Suprapubic skin (tissue), 4 donors: ENCODE measurements at places on chromosomes 6 and 20.

- DNase-seq = no peak
Observed at GRCh38 chr20:44407402-44408184, 52.1 kb downstream of the HNF4A start.

GRCh38 chr6:29593199-29593855, 8.4 kb downstream of the OR2H2 start:
- DNase-seq = no peak

DNA sequence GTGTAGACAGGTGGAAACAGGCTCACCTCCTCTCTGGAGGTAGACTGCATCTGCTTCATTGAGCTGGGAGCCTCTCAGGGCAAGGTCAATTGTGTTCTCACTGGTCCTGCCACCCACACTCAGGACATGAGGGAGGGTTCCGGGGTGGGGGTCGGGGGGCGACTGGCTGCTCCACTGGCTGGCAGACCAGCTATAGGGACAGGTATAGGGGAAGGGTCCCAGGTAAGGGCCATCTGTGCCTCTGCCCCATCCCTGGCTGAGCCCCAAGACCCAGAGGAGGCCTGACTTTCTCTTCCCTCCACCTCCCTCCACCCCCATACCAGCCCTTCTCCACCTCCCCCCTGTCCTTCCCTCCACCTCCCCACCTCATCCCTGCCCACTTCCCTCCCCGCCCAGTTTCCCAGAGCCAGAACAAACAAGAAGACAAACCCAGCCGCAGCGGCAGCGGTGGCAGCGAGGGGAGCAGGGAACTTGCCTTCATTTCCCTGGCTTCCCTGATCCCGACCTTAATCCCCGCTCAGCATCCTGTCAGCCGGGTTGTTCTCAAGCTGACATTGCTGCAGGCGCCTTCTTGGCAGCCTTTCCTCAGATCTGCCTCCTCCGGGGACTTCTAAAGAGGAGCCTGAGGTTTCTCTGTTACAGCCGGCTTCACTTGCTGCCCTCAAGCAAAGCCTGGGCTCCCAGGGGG, 18.3 kb upstream of the FOXP4 start:
- no peak for DNase-seq

GRCh38 chr20:52992632-52993031, 20.5 kb downstream of the TSHZ2 start:
- DNase-seq = no peak

- no peak for DNase-seq
Observed at GRCh38 chr6:163356324-163356723, 58.2 kb upstream of the QKI start.

- DNase-seq = no peak
Observed at GRCh38 chr6:168333491-168333890, 13.9 kb upstream of the DACT2 start.

GRCh38 chr6:101181006-101181405, 212.5 kb upstream of the GRIK2 start:
- DNase-seq = no peak

- DNase-seq = no peak
Observed at GRCh38 chr20:61659246-61659993, 406.3 kb downstream of the TAF4 start.

DNA sequence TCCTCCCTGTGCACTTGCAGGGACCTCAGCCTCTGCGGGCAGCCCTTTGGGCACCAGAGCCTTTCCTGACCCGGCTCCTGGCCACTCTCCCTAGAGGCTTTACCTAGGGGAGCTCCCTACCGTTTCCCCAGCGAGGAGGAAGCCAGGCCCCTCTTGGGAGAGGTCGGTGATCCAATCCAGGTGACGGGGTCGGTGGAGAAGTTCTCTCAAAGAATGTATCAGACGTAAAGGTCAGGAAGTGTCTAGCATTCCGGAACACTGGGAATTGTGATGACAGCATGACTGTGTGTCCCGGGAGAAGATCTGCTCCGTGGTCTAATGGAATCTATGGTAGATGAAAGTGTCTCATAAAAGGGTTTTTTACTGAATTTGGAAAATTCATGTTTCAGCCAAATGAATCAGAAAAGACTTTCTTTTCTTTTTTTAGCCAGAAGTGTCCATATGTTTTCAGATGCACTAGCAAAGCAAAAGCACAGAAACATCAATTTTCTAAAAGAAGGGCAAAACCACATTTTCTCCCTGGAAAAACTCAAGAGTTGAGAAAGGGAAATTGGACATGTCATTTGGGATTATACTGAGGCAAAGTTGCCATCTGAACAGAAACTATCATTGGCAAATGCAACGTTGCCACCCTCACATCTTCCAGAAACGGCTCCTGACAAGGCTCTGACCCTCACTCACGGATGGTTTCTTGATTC, 289.4 kb downstream of the THBS2 start:
- no peak for DNase-seq

DNA sequence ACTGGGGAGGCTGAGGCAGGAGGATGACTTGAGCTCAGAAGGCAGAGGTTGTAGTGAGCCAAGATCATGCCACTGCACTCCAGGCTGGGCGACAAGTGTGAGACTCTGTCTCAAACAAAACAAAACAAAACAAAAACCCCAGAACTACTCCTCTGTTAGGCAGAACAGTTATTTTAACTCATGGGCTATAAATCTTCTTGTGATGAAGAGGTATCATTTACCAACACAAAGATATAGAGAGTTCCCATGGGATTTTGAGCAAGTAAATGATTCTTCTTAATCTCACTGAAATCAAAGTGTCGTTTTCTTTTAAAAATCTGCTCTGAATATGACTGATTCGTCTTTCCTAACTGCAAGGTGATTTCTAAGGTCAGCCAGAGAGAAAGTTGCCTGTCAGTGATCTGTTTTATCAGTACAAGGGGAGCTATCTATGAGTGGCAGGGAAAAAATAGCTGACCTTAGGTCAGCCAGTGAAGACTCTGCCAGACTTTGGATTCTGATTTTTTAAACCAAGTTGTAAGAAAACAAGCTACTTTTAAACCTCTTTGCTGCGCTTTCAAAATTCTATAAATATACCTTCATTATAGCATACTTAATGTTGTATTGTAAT, 3.8 kb upstream of the DSP start:
- DNase-seq = no peak
